ENCODE measurements at places on chromosomes 2 and 18.
A peak's percentile ranks its signal among the peaks of the same experiment; 100 is the strongest.

GRCh38 chr2:141020346-141020745, 1110.5 kb downstream of the LRP1B start:
- H3K4me1 ChIP-seq: no peaks in the 10 kb centered on the region
- no peak overlapping the region for H3K27ac ChIP-seq
- H3K4me3 ChIP-seq: no peak overlapping the region
- no peak for DNase-seq
- no peaks in the 10 kb centered on the region for H3K27me3 ChIP-seq

GRCh38 chr2:141003967-141004657, 1126.7 kb downstream of the LRP1B start:
- H3K4me1 ChIP-seq: no peaks in the 10 kb centered on the region
- DNase-seq: no peak
- no peak overlapping the region for H3K4me3 ChIP-seq
- H3K27me3 ChIP-seq: no peaks in the 10 kb centered on the region
- H3K27ac ChIP-seq: no peak overlapping the region
- H3K36me3 ChIP-seq: no peaks in the 10 kb centered on the region

GRCh38 chr2:186641807-186642321, 52.0 kb upstream of the FAM171B start:
- peaks cover 25% of the 10 kb centered on the region for H3K4me1 ChIP-seq
- no peaks in the 10 kb centered on the region for H3K27me3 ChIP-seq
- DNase-seq: peak; percentile 49

DNA sequence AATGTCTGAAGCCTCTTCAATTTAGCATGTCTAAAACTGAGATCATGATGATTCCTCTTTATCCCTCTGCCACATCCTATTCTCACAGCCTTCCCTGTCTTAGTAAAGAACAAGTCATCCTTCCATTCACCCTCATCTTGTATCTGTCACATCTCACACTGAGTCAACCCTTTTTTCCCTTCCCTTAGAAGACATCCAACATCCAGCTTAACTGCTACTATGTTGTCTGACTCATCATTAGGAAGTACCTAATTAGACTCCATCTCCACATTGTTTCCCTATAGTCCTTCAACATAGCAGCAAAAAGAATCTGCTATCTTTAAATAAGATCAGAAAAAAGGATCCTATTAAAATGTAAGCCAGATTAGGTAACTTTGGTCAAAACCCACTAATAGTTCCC, 85.2 kb upstream of the GRB14 start:
- no peaks in the 10 kb centered on the region for H3K27me3 ChIP-seq
- DNase-seq: no peak
- no peak overlapping the region for H3K4me3 ChIP-seq
- H3K36me3 ChIP-seq: no peaks in the 10 kb centered on the region
- H3K27ac ChIP-seq: no peak overlapping the region
- H3K4me1 ChIP-seq: no peaks in the 10 kb centered on the region

DNA sequence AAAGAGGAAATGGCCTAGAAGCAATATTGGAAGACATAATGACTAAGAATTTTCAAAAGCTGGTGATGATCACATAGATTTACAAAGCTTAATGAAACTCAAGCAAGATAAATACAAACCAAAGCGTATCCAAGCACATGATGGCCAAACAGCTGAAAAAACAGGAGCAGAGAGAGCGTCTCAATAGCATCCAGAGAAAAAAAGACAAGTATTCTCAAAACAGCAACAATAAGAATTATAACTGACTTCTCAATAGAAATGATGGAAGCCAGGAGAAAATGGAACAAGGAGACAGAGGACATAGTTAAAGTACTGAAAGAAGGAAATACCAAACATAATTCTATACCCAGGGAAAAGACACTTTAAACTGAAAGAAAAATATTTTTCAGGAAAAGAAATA, 437.2 kb upstream of the TNP1 start:
- no peaks in the 10 kb centered on the region for H3K27me3 ChIP-seq
- no peak overlapping the region for H3K27ac ChIP-seq
- DNase-seq: no peak
- no peak overlapping the region for H3K4me3 ChIP-seq

DNA sequence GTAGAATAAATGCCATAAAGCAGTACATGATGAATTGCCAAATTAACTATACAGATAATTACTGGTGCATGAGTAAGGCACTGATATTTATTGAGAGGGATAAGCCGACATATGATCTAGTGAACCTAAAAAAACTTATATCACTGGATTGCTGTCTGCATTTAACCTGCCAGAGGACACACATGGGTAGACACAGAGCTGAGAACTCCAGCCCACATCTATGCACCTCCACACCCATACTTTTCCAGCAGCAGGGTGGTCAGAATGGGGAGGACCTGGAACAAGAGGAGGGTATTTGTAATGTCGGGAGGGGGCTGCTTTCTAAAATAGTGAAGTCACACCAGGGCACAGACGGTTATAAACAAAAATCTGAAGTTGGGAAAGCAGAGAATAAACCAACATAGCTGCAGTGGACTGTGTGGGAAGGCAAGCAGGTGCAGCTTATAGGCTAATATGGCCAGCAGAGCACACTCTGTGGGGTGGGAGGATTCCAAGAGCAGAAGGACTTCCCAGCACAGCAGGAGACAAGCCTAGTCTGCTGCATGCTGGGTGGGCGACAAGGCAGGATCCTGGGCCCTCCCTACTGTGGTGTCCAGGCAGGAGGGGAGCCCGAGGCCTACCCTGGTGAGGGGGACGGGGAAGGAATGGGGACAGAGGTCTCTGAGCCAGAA, 17.2 kb downstream of the ST3GAL5 start:
- no peak overlapping the region for H3K4me3 ChIP-seq
- H3K27me3 ChIP-seq: no peaks in the 10 kb centered on the region
- no peak for DNase-seq
- H3K4me1 ChIP-seq: peaks cover 44% of the 10 kb centered on the region
- H3K27ac ChIP-seq: no peak overlapping the region
- H3K36me3 ChIP-seq: peaks cover 5% of the 10 kb centered on the region

- peaks cover 25% of the 10 kb centered on the region for H3K4me1 ChIP-seq
- H3K4me3 ChIP-seq: no peak overlapping the region
- H3K36me3 ChIP-seq: no peaks in the 10 kb centered on the region
- peak overlapping the region; percentile 26 for H3K27ac ChIP-seq
Measured at GRCh38 chr18:58761241-58761969, 90.1 kb downstream of the MALT1 start.

DNA sequence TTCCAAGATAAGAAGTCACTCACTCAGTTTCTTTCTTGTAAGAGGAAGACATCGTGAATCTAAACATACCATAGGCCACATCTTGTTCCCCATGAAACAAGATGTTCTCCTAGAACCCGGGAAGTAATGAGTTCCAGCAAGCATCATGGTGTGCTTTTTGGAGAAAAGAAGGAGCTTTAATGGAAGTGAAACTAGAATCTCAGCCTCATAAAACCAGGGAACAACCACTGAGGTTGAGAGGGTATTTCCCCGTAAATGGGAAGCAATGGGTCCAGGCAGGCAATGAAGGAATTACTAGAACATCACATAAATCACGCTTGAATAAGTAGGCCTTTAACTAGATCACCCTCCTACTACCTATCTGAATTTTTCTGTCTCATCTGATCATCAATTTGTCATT, 40.3 kb downstream of the PSTPIP2 start:
- H3K4me3 ChIP-seq: no peak overlapping the region
- no peak for DNase-seq
- peaks cover 11% of the 10 kb centered on the region for H3K4me1 ChIP-seq
- H3K36me3 ChIP-seq: peaks cover 10% of the 10 kb centered on the region

GRCh38 chr2:147845411-147845971, 662 bp downstream of the ACVR2A start:
- H3K4me3 ChIP-seq: peak overlapping the region; percentile 91
- peak; percentile 66 for DNase-seq
- H3K27me3 ChIP-seq: peaks cover 50% of the 10 kb centered on the region
- H3K4me1 ChIP-seq: peaks cover 27% of the 10 kb centered on the region

GRCh38 chr18:44944461-44944860, 263.8 kb downstream of the SETBP1 start:
- H3K36me3 ChIP-seq: no peaks in the 10 kb centered on the region
- no peak overlapping the region for H3K4me3 ChIP-seq
- H3K27me3 ChIP-seq: no peaks in the 10 kb centered on the region
- H3K27ac ChIP-seq: no peak overlapping the region

GRCh38 chr2:231380307-231380706, 15.2 kb upstream of the B3GNT7 start:
- DNase-seq: no peak
- H3K27me3 ChIP-seq: no peaks in the 10 kb centered on the region
- no peaks in the 10 kb centered on the region for H3K4me1 ChIP-seq
- no peak overlapping the region for H3K4me3 ChIP-seq

DNA sequence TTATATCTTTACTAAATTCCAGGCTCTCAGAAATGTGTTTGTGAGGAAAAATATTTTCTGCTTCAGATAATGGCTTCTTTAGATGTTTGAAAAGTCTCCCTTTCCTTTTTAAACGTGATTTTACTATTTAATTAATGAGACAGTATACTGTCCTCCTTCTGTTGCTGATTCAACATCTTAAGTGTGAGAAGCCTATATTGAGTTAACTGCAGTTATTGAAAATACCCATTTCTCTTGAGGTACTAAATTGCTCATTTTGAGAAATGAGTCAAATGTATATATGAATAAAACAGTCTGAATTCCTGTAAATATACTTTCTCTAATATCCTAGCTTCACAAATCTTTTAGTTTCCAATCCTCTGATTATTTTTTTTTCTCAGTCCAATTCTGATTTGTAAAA, 470.2 kb downstream of the PTPRM start:
- no peaks in the 10 kb centered on the region for H3K36me3 ChIP-seq
- no peak overlapping the region for H3K27ac ChIP-seq
- H3K4me3 ChIP-seq: no peak overlapping the region
- H3K27me3 ChIP-seq: no peaks in the 10 kb centered on the region
- DNase-seq: no peak
- no peaks in the 10 kb centered on the region for H3K4me1 ChIP-seq

DNA sequence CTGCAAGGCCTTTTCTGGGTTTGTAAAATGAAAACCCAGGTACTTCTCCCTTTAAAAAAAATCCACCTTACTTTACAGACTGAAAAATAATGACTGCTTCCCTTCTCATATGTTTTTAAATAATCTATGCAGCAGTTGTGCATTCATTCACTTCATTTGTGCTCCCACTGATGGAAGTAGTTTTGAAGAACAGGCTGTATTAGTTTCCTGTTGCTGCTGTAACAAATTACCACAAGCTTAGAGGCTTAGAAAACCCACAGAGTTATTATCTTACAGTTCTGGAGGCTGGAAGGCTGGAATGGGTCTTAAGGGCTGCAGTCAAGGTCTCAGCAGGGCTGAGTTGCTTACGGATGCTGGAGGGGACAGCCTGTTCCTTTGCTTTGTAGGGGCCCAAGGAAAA, 335.0 kb downstream of the TGIF1 start:
- H3K4me1 ChIP-seq: no peaks in the 10 kb centered on the region
- H3K4me3 ChIP-seq: no peak overlapping the region
- H3K27me3 ChIP-seq: peaks cover 8% of the 10 kb centered on the region
- no peaks in the 10 kb centered on the region for H3K36me3 ChIP-seq

- H3K4me1 ChIP-seq: no peaks in the 10 kb centered on the region
- no peak for DNase-seq
- no peak overlapping the region for H3K4me3 ChIP-seq
- peaks cover 1% of the 10 kb centered on the region for H3K27me3 ChIP-seq
- H3K36me3 ChIP-seq: no peaks in the 10 kb centered on the region
- no peak overlapping the region for H3K27ac ChIP-seq
Measured at GRCh38 chr2:134536296-134536695, 182.5 kb downstream of the TMEM163 start.

GRCh38 chr2:117774716-117775115, 39.8 kb upstream of the DDX18 start:
- H3K4me1 ChIP-seq: no peaks in the 10 kb centered on the region
- no peak overlapping the region for H3K27ac ChIP-seq
- H3K27me3 ChIP-seq: peaks cover 10% of the 10 kb centered on the region
- no peak for DNase-seq
- H3K4me3 ChIP-seq: no peak overlapping the region

DNA sequence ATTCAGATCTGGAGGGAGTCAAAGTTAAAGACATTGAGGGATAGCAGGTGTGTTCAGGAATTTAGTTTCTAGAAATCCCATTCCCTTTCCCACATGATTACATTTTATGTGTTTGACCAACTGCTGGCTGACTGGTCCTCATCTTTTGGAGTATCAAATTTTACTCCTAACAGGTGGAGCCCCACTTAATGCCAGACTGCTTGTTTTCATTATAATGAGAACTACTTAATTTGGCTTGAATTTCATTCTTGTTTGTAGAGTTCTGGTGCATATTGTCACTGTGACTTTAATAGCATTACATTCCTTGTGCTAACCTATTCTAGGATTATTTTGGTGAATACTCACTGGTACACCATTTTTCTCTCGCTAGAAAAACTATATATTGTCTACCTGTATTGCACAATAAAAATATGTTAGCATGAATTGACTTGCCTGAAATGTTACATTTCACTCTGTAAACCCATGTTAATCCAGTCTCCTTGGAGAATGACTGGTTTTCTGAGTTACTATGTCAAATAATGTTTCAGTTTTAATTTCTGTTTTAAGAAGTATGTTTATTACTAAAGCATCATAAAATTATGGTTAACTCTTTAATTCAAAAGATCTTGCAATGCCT, 98.2 kb downstream of the TANC1 start:
- H3K4me3 ChIP-seq: no peak overlapping the region
- DNase-seq: no peak
- no peaks in the 10 kb centered on the region for H3K4me1 ChIP-seq
- no peaks in the 10 kb centered on the region for H3K36me3 ChIP-seq
- H3K27ac ChIP-seq: no peak overlapping the region

DNA sequence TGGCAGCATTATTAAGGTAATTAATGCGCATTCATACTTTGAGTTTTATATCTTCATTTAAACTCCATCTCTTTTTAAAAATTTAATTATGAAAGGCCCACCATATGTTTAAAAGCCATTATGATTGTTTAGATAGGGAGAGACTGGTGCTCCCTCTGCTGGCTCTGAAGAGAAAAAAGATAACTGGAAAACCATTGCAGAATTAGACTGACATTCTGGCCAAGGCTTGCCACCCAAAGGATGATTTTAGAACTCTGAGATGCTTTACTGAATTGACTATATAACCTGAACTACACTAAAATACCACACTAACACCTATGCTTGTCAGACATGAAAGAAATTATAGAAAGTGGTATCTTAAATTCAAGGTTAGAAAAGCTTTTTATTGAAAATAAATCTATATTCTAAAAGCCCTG, 127.6 kb upstream of the SPOPL start:
- H3K36me3 ChIP-seq: no peaks in the 10 kb centered on the region
- DNase-seq: no peak
- H3K4me3 ChIP-seq: no peak overlapping the region
- H3K27me3 ChIP-seq: peaks cover 2% of the 10 kb centered on the region
- H3K4me1 ChIP-seq: no peaks in the 10 kb centered on the region

DNA sequence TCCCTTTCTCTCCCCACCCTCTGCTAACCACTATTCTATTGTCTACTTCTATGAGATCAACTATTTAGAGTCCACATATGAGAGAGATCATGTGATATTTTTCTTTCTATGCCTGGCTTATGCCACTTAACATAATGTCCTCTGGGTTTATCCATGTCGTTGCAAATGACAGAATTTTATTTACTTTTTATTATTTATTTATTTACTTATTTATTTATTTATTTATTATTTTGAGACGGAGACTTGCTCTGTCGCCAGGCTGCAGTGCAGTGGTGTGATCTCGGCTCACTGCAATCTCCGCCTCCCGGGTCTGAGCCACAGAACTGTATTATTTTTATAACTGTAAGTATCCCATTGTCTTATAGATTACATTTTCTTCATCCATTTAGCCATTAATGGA, 443.4 kb upstream of the CDH19 start:
- H3K36me3 ChIP-seq: no peaks in the 10 kb centered on the region
- H3K4me3 ChIP-seq: no peak overlapping the region
- no peaks in the 10 kb centered on the region for H3K4me1 ChIP-seq
- H3K27ac ChIP-seq: no peak overlapping the region
- no peaks in the 10 kb centered on the region for H3K27me3 ChIP-seq

GRCh38 chr2:185813707-185814106, 75.1 kb downstream of the FSIP2 start:
- H3K4me1 ChIP-seq: no peaks in the 10 kb centered on the region
- H3K27me3 ChIP-seq: no peaks in the 10 kb centered on the region
- no peaks in the 10 kb centered on the region for H3K36me3 ChIP-seq
- no peak for DNase-seq

Measured in activated CD8-positive, alpha-beta T cell treated with anti-CD3 and anti-CD28 coated beads for 36 hours (primary cell).